NCI-H1417 treated with DMSO at 0.1 percent for 48 hours (cell line): ENCODE measurements at places on chromosomes 13 and 19.

- no peak for DNase-seq
Measured at GRCh38 chr19:12786141-12786870, 5.0 kb upstream of the JUNB start.

DNA sequence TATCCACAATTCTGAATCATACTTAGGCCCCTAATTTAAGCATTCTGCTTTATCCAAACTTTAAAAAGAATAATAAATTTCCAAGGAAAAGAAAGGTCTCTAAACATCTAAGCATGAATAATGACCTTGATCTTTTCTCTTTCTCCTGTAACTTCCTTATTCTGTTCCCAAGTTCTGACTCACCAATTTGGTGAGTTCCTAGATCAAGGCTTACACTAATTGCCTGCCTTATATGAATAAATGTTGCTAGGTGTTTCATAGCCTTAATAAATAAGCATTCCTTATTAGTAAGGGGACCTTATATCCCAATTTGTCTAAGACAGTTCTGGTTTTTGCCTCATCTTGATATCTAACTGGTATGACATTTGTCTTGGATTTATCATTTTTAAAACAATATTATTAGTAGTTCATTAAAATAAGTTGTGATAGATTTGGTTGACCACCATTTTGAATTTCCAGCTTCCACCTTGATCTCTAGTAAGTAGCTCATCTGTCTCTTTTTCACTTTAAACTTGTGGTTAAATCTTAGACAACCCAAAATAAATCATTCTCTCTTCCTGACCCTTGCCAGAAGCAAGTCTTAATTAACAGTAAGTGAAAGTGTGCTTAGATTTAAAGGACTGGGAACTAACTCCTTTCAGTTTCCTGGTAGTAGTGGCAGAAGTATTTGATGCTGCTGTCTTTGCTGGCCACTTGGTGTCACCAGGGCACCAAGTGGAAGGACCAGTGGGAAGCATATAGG, 121.2 kb upstream of the MLNR start:
- DNase-seq: no peak

DNA sequence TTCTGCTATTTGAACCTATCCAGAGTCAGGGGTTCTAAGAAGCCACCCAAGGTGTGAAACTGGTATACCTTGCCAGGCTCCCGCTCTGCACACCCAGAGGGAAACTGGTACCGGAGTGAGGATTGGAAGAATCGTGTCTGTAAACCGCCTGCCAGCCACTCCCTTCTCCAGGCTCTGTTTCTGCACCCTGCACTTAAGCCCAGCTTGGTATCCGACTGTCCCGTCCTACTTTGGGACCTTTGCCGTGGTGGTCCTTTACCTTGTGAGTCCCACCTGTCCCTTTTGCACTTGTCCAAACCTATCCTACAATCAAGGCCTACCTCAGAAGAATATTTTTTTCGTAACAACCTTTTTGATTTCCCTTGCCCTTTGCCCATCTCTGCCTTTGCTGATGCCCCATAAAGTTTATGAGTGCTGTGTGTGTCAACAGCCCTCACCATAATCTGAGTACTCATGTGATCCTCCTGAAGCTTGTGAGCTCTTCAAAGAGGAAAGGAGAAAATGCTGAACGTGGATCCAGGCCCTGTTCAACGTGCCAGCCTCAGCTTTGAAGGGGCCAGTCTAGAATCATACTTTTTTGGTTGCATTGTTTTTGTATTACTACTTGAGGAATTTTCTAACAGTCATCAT, 44.7 kb downstream of the GARRE1 start:
- DNase-seq: no peak

GRCh38 chr13:30292325-30292724, 15.0 kb downstream of the KATNAL1 start:
- no peak for DNase-seq

GRCh38 chr19:42301646-42302203, at the start of gene PRR19:
Gene PRR19 (plus strand): TSS chr19:42302132. CDS start chr19:42309585, 7,453 bp downstream.
- no peak for DNase-seq
